H9 (cell line): ENCODE measurements at places on chromosomes 12 and 14. TPM values are rescaled to one million over a fixed set of nuclear protein-coding genes. Genes with fewer than 3 reads are reported as not detected.

GRCh38 chr12:45368841-45369489 is 153.1 kb downstream of the ANO6 start:
- DNase-seq: no peak

GRCh38 chr12:54225666-54226065 is 36.9 kb upstream of the SMUG1 start:
- DNase-seq: no peak

DNA sequence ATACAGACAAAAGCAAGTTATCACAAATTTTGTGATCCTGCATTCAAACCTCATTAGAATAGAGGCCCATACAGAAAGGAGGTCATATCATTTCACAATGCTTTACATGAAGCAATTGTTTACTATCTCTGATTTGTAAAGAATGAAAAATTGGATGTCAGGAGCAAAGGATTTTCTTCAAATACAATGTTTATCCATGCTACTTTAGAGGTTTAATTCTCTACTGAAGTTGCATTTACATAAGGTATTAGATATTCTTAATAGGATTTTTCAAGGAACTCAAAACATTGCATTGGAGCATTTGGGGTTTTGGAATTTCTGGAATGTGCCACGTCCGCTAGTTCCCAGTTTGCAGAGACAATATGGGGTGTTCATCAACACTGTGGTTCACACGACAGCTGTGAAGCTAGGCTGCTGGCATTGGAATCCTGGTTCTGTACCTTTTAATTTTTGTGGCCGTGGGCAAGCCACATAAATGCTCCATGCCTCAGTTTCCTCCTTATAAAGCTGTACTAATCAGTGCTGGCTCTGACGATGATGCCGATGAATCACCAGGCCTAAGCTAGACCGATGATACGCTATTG is 174.8 kb downstream of the APAF1 start:
- DNase-seq: no peak

DNA sequence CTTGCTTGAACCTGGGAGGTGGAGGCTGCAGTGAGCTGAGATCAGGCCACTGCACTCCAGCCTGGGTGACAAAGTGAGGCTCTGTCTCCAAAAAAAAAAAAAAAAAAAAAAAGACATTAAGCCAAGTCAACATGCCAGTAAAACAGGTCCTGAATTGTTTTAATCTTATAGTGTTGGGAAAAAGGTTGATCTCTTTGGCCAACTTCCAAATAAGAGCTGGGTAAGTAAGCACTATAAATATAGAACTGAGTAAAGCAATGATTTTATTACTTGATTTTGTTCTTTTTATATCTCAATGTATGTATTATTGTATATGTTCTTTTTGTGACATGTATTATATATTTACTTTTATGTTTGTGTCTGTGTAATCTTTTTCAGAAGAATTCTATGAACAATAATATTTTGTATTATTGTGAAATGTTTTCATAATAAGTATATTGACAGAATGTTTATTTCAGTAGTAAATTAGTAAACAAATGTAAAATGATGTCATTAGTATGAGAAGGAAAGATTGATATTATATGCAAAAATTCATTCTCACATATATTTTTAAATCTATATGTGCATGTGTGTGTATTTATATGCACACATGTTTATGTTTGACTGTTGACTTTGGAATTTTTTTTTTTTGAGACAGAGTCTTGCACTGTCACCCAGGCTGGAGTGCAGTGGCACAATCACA is 9.6 kb upstream of the AKAP6 start:
- DNase-seq: no peak

DNA sequence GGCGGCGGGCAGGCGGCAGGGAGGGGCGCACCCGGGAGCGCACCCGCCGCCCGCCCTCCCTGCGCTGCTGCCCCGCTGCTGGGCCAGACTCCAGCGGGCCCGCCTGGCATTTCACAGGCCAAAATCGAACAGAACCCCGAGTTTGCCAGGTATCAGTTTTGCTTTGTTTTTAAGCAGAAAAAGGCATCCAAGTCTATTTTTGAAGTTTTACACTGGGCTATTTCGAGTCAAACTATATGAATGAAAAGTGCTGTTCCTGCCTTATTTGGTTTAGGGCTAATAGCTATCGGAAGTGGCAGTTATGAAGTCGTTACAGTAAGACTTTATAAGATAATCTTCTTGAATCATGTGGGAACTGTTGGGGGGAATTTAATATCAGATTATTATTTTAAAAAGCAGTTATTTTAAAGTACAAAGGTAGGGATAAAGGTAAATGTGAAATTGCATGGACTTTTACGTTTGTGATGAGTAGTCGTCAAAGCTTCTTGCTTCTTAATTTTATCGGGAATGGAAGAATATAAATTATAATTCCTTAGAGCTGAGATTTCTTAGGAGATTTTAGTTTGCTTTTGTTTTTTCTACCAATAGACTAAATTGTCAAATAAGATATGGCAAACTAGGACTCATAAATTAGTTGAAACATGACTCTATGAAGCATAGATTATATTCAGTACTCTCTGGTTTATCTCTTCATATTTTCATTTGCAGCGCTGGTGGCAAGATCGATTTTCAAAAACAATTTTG is 1.1 kb downstream of the MSRB3 start:
- DNase-seq: no peak

DNA sequence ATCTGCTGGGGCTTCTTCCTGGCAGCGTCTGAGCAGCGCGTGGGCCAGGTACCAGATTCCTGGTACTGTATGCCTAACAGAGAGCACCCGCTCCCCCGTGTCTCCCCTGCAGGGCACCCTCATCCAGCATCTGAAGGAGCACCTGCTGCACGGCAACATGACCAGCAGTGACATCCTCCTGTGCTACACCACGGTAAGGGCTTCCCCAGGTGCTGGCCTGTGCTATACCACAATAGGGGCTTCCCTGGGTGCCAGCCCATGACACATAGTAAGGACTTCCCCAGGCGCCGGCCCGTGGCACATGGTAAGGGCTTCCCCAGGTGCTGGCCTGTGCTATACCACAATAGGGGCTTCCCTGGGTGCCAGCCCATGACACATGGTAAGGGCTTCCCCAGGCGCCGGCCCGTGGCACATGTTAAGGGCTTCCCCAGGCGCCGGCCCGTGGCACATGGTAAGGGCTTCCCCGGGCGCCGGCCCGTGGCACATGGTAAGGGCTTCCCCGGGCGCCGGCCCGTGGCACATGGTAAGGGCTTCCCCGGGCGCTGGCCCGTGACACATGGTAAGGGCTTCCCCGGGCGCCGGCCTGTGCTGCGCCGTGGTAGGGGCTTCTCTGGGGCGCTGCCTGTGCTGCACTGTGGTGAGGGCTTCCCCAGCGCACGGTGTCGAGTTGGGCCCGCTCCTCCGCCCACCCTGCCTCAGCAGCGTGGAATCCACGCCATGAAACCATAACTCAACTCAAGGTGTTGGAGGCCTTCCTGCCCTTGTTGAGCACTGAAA is 49.3 kb downstream of the AACS start:
- DNase-seq: no peak

DNA sequence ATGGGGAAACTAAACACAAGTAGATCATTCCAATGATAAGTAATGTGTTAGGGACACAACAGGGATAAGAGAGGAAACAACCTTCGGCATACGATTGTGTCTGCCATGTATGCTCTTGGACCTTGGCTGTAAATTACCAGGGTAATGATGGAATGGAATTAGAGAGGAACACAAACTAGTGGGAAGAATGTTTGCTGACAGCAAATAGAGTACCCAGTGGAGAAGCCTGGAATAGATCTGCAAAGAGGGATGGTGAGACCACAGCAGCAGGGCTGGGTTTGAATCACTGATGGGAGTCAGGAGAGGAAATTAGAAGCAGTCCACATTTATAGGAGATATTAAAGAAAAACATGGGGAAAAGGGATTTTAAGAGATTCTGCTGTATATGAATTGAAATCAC is 172.8 kb downstream of the LRIG3 start:
- DNase-seq: no peak

GRCh38 chr12:71183846-71184245 is 26.0 kb upstream of the TSPAN8 start:
- DNase-seq: no peak

DNA sequence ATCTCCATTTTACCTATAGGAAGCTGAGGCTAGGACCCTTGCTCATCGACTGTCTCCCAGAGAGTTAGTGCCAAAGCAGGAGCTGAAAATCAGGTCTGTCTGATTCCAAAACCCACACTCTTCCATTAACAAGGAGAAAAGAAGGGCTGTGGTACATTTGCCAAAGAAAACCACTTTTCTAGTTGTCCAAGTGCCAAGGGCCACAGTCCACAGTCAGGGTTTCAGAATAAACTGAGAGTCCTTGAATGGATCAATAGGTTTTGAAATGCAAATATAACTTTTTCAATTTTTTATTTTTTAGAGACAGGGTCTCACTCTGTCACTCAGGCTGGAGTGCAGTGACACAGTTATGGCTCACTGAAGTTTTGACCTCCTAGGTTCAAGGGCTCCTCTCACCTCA is 55.4 kb upstream of the ZFP36L1 start:
- DNase-seq: no peak

DNA sequence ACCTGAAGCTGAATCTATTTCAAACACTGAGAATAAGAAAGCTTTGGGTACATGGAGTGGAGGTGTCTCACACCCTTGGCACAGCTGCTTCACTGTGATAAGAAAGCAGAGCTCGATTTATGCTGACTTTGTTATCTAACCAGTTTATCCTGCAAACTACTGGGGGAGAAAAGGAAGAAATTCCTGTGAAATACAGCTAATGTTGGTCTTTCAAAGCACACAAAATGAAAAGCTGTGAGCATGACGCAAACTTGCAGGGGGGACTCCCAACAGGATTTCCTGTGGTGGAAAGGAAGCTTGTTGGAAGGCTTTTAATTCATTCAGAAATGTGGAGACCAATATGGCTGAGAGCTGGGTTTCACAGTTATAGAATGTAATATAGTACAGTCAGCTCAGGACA is 53.4 kb downstream of the SRGAP1 start:
- DNase-seq: no peak

The SMCO3 gene
- total RNA-seq: not detected in 2 replicates

The TCL1A gene
- 0.31 TPM in 1 of 2 replicates, not detected in the other for total RNA-seq

The FSCB gene
- not detected in 2 replicates for total RNA-seq

The RNASE7 gene
- not detected in 2 replicates for total RNA-seq

The CLEC1A gene
- not detected in 2 replicates for total RNA-seq

The APOF gene
- total RNA-seq: not detected in 2 replicates
